ENCODE measurements at places on chromosomes 2 and 18.

DNA sequence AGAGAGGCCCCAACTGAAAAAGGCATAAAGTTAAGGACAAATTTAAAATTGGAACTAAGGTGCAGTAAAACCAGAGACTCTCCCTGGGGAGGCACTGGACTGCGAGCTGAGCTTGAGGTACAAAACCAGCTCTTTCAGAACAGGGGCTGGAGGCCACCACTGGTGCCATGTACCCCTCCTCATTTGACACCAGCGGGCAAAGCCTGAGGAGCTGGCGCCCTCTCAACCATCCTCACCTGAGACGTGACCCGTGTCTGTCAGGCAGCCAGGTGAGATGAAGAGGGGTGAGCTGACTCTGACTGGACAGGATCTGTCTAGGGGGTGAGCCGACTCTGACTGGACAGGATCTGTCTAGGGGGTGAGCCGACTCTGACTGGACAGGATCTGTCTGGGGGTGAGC lies 68.5 kb downstream of the TMEM18 start:
- H3K27ac ChIP-seq = no peak overlapping the region
- no peaks in the 10 kb centered on the region for H3K4me1 ChIP-seq
- no peaks in the 10 kb centered on the region for H3K36me3 ChIP-seq
- no peaks in the 10 kb centered on the region for H3K27me3 ChIP-seq

- H3K27me3 ChIP-seq = no peaks in the 10 kb centered on the region
- H3K4me1 ChIP-seq = peaks cover 4% of the 10 kb centered on the region
- H3K4me3 ChIP-seq = no peak overlapping the region
- no peak for DNase-seq
- peak overlapping the region; percentile 42 for H3K27ac ChIP-seq
Measured at GRCh38 chr2:239285071-239285931, 115.5 kb downstream of the HDAC4 start.

DNA sequence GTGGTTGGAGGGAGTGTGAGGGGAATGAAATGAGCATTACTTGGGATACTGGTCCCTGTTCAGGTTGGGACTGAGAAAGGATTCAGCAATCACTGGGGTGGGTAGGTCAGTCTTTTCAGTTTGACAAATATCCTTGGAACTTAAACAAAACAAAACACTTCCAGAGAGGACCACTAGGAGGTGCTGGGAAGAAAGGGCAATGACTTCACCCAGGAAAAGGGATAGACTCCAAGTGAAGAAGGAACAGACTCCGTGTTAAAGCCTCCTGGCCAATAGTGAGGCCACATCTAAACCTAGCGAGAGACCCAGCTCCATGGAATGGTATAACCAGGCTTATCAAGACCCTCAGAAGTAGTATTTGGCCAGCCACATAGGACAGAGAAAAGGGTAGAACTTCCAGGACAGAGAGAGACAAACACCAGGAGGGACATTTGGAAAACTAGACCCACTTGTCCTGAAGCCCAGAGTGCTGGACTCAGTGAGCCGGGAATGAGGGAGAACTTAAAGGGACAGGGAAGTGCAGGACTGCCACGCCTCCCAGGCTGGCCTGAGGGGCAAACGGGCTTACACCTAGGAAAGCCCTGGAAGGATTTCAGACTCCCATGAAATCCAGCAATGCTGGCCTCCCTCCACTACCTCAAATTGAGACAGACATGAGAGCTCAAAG lies 19.6 kb upstream of the KCNG3 start:
- H3K4me1 ChIP-seq = no peaks in the 10 kb centered on the region
- no peaks in the 10 kb centered on the region for H3K36me3 ChIP-seq
- no peak overlapping the region for H3K27ac ChIP-seq

- DNase-seq = no peak
- H3K36me3 ChIP-seq = no peaks in the 10 kb centered on the region
- H3K27ac ChIP-seq = no peak overlapping the region
- H3K4me3 ChIP-seq = no peak overlapping the region
- no peaks in the 10 kb centered on the region for H3K4me1 ChIP-seq
- no peaks in the 10 kb centered on the region for H3K27me3 ChIP-seq
Measured at GRCh38 chr18:40841467-40841866, 1113.6 kb upstream of the PIK3C3 start.

- H3K27me3 ChIP-seq = no peaks in the 10 kb centered on the region
- no peak overlapping the region for H3K4me3 ChIP-seq
- peaks cover 21% of the 10 kb centered on the region for H3K4me1 ChIP-seq
- peak; percentile 56 for DNase-seq
Measured at GRCh38 chr2:62382122-62382521, 123.9 kb downstream of the TMEM17 start.

DNA sequence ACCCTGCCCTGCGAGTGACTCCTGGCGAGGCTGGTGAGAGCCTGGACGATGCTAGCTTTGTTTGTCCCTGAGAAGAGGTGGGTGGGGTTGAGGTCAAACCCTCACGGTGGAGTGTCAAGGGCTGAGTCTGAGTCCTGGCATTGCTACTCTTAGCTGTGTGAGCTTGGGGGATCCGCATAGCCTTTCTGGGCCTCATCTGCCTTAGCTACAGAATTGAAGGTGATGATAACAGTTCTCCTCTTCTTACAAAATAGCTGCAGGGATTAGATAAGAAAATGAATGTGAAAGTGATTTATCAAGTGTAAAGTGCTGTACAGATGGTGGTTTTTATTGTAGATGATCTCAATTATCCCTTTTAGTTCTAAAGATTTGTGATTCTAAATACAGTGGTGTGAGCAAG lies 144.6 kb downstream of the LPIN1 start:
- H3K27ac ChIP-seq = no peak overlapping the region
- no peaks in the 10 kb centered on the region for H3K4me1 ChIP-seq

DNA sequence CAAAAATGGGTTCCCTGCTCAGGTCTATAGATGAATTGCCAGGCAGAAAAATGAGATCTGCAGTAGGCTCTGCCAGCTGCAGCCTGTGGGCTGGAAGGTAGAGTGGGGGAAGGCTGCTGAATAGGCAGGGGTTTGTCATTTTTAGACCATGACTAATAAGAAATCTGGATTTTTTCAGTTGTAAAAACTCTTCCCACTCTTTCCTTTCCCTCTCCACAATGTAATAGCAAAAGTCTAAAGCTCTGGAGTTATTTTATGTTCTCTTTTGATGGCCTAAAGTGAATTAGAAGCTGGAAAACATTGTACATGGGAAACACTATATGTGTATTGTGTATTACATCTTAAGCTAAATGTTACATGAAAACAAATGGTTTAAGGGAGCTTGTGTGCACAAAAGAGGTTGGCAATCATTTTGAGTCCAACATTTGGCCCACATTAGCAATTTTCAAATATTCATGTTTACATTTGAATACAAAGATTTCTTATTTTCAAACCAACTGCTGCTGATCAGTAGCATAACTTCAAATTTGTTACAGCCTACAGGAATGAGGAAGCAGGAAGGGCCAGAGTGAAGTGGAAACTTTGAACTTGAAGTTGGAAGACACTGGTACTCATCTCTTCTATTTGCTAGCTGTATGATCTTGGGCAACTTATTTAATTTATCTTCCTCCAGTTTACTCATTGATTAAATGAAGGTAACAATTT lies 407.1 kb downstream of the SLC4A3 start:
- H3K27me3 ChIP-seq = no peaks in the 10 kb centered on the region
- H3K4me1 ChIP-seq = no peaks in the 10 kb centered on the region
- H3K36me3 ChIP-seq = no peaks in the 10 kb centered on the region

GRCh38 chr2:96148410-96149217 lies 3.4 kb upstream of the DUSP2 start:
- no peaks in the 10 kb centered on the region for H3K27me3 ChIP-seq
- no peak overlapping the region for H3K27ac ChIP-seq
- H3K4me1 ChIP-seq = peaks cover 12% of the 10 kb centered on the region
- no peak for DNase-seq
- H3K4me3 ChIP-seq = no peak overlapping the region
- no peaks in the 10 kb centered on the region for H3K36me3 ChIP-seq

GRCh38 chr18:35215026-35215425 lies 25.8 kb upstream of the ZNF397 start:
- H3K36me3 ChIP-seq = no peaks in the 10 kb centered on the region
- H3K4me3 ChIP-seq = no peak overlapping the region
- no peaks in the 10 kb centered on the region for H3K27me3 ChIP-seq
- H3K4me1 ChIP-seq = no peaks in the 10 kb centered on the region
- DNase-seq = no peak
- no peak overlapping the region for H3K27ac ChIP-seq

- no peak overlapping the region for H3K4me3 ChIP-seq
- no peak for DNase-seq
- H3K27ac ChIP-seq = no peak overlapping the region
- no peaks in the 10 kb centered on the region for H3K4me1 ChIP-seq
Measured at GRCh38 chr2:113038291-113038690, 14.4 kb downstream of the IL36B start.

DNA sequence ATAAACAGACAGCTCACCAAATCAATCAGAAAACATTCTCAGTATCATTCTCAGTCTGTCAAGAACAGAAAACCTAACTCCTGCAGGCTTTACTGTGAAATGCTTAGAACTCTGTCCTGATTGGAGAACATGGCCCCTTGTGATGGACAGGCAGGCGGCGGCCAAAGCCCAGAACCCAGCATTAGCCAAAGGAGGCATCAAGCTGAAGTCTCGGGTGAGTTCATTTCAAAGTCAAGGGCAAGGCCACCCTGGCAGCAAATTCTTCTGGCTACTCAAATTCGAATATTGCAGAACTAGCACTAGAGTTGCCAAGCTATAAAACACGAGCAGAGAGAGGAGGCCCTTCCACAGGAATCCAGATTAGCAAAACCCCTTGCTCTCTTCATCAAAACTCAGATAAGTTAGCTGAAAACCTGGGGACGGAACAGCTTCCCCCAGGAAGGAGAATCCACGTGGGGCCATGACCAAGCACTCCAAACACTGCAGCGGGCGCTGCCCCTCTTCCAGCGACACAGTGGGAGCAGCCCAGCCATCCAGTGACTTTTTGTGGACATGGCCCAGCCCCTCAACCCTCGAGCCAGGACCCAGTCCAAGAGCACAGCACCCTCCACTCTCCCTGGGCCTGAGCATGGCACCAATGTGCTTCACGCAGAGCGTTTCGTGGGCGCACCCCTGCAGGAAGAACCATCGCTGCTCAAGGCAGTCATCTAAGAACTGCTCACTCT lies 98.6 kb downstream of the HDAC4 start:
- H3K27ac ChIP-seq = no peak overlapping the region
- no peak for DNase-seq
- no peaks in the 10 kb centered on the region for H3K36me3 ChIP-seq
- no peaks in the 10 kb centered on the region for H3K27me3 ChIP-seq

DNA sequence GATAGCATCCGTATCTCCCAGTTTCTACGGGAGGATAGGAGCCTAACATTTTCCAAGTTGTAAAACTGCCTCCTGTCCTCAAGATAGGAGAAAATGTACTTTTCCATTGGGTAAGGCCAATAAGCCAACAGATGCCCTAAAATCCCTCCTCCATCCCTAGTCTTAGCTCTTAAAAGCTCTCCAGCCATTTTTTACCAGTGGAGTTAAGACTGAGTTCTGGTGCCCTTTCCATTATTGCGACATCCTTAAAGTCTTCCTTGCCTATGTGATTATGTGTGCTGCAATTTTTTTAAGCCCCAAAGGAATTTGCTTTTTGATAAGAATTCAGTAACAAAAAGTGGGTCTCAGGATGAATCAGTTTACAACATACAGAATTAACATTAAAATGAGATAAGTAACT lies 33.0 kb downstream of the LINC00305 start:
- H3K27me3 ChIP-seq = no peaks in the 10 kb centered on the region
- no peak for DNase-seq
- no peaks in the 10 kb centered on the region for H3K4me1 ChIP-seq
- H3K4me3 ChIP-seq = no peak overlapping the region
- no peak overlapping the region for H3K27ac ChIP-seq

DNA sequence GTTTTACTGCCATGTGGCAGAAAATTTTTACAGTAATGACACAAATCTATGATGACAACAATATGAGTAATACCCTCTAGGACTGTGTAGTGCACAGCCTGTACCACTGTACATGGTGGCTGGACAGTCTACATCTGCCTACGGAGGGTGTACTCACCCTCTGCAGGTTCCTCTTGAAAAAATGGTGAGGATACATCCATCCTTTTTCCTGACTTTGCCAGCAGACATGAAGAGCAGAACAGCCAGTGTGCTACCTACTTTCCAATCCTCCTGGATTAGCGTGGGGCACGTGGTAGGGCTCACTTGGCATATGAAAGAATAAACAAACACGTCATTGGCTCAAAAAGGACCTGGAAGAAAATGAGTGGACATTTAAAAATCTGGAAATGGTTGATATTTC lies 62.6 kb downstream of the TRPM8 start:
- H3K36me3 ChIP-seq = no peaks in the 10 kb centered on the region
- no peak for DNase-seq
- H3K27ac ChIP-seq = no peak overlapping the region
- no peaks in the 10 kb centered on the region for H3K4me1 ChIP-seq

- H3K4me3 ChIP-seq = no peak overlapping the region
- DNase-seq = no peak
- H3K27me3 ChIP-seq = no peaks in the 10 kb centered on the region
- no peaks in the 10 kb centered on the region for H3K4me1 ChIP-seq
- no peak overlapping the region for H3K27ac ChIP-seq
Measured at GRCh38 chr18:58615140-58616132, 13.5 kb downstream of the ALPK2 start.

DNA sequence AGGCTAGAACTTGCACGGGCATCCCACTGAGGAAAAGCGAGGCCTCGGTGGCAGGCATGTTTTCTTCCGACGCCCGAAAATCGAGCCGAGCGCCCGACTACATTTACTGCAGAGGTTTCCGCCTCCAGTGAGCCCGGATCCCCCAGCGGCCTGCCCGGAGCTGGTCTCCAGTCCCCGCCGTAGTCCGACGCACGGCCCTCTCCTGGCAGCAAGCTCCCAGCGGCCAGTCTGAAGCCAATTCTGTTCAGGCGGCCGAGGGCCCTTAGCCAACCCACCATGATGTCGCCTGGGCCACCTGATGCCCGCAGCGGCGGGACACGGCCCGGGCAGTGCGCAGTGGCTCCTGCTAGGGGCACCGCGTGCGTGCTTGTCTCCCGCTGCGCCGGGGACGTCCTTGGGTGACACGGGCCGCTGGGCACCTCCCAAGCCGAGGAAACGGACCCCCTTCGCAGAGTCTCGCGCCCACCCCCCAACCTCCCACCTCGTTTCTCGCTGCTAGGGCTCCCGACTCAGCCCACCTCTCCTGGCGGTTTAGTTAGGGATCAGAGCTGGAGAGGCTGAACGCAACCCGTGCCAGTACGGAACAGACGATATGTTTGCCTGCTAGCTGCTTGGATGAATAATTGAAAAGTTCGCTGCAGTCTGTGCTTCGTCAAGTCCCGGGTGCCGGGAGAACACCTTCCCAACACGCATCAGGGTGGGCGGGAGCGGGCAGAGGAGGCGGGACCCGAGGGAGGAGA lies 5.3 kb downstream of the ONECUT2 start:
- H3K27me3 ChIP-seq = no peaks in the 10 kb centered on the region
- H3K27ac ChIP-seq = no peak overlapping the region
- no peak overlapping the region for H3K4me3 ChIP-seq
- no peaks in the 10 kb centered on the region for H3K36me3 ChIP-seq

- H3K27me3 ChIP-seq = no peaks in the 10 kb centered on the region
- H3K4me3 ChIP-seq = no peak overlapping the region
- H3K4me1 ChIP-seq = no peaks in the 10 kb centered on the region
- no peaks in the 10 kb centered on the region for H3K36me3 ChIP-seq
- no peak overlapping the region for H3K27ac ChIP-seq
- DNase-seq = no peak
Measured at GRCh38 chr18:25282896-25283703, 68.9 kb downstream of the ZNF521 start.

GRCh38 chr2:232781765-232782164 lies 5.4 kb upstream of the KCNJ13 start:
- H3K27me3 ChIP-seq = no peaks in the 10 kb centered on the region
- no peaks in the 10 kb centered on the region for H3K36me3 ChIP-seq
- no peak overlapping the region for H3K4me3 ChIP-seq
- DNase-seq = no peak
- peaks cover 14% of the 10 kb centered on the region for H3K4me1 ChIP-seq
- no peak overlapping the region for H3K27ac ChIP-seq

Data from Caco-2 (cell line).